ENCODE measurements at places on chromosomes 5 and 9. TPM values are rescaled to one million over a fixed set of nuclear protein-coding genes. Genes with fewer than 3 reads are reported as not detected.

The SPINK6 gene
- total RNA-seq, result not detected

The ANXA2R gene
- 1.1 TPM for total RNA-seq

The SLC6A3 gene
- total RNA-seq, result not detected

The GRXCR2 gene
- not detected for total RNA-seq

The CFAP157 gene
- 0.28 TPM for total RNA-seq

The HAVCR2 gene
- total RNA-seq, result under 0.01 TPM

The GABBR2 gene
- total RNA-seq, result 0.56 TPM

The ARRDC3 gene
- 425 TPM for total RNA-seq

The IL17B gene
- 0.38 TPM for total RNA-seq

The SPACA9 gene
- total RNA-seq, result 3.5 TPM

The SH2D3C gene
- 0.19 TPM for total RNA-seq

The ADGRD2 gene
- not detected for total RNA-seq

The MAP3K1 gene
- total RNA-seq, result 9.6 TPM

The ARL14EPL gene
- not detected for total RNA-seq

The AJM1 gene
- total RNA-seq, result 6.8 TPM

The PIK3R1 gene
- total RNA-seq, result 17.4 TPM

The PCDHGA10 gene
- 1.2 TPM for total RNA-seq

The PRDM9 gene
- total RNA-seq, result not detected

The CDH9 gene
- total RNA-seq, result not detected

The BTNL3 gene
- total RNA-seq, result not detected

The SPINK13 gene
- total RNA-seq, result not detected

The PHF24 gene
- 0.28 TPM for total RNA-seq

The FBP1 gene
- total RNA-seq, result not detected

The CSF1R gene
- total RNA-seq, result 0.56 TPM

The CORO2A gene
- 0.56 TPM for total RNA-seq

The PCDHGA3 gene
- 1.7 TPM for total RNA-seq

The SLC25A48 gene
- not detected for total RNA-seq

Measured in regular cardiac myocyte (primary cell).